ENCODE measurements at places on chromosomes 3 and 15. TPM values are rescaled to one million over a fixed set of nuclear protein-coding genes. Genes with fewer than 3 reads are reported as not detected.
A peak's percentile ranks its signal among the peaks of the same experiment; 100 is the strongest.

The CPA3 gene
- 1.1 TPM for polyA plus RNA-seq

The CMTM7 gene
- 18.4 TPM for polyA plus RNA-seq

The SERPINI2 gene
- 0.36 TPM for polyA plus RNA-seq

The CHRM5 gene
- 0.08 TPM for polyA plus RNA-seq

The STARD9 gene
- polyA plus RNA-seq: 18.0 TPM

The C15orf62 gene
- 1.4 TPM for polyA plus RNA-seq

The LRRC3B gene
- polyA plus RNA-seq: 14.1 TPM

The SPTBN5 gene
- 5.2 TPM for polyA plus RNA-seq

The ZNF860 gene
- 0.63 TPM for polyA plus RNA-seq

GRCh38 chr15:38975282-38975990 is 410.8 kb upstream of the RASGRP1 start:
- no peak for DNase-seq

DNA sequence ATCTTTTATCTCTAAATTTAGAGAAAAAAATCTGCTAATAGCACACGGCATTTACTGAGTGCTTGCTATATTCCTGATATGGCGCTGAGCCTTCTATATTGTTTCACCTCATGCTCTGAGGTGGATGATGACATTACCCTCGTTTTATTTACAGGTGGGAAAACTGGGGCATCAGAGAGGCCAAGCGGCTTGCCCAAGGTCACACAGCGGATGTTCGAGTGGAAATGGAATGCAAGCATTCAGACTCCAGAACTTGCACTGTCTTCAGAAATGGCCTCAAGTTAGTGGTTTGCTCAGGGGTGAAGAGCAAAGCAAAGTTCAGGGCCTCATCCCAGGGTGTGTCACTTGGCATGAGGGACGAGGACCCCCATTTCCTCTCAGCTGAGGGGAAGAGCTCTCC is 17.3 kb downstream of the EHD4 start:
- DNase-seq: no peak

DNA sequence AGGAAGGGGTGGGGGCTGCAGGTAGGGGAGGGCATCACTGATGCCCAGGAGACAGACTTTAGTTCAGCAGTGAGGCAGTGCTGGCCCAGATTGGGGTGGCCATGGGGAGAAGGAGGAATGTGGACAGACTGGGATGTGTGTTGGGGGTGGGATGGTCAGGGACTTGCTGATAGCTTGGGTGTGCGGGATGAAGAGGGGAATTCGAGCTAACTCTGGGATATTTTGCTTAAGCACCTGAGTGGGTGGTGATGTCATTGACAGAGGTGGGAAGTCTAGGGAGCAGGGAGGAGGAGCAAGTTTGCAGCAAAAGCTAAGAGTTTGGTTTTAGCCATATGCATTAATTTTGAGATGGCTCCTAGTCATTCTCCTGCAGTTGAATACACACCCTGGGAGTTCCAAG is 207.5 kb downstream of the RPLP1 start:
- no peak for DNase-seq

GRCh38 chr3:55453886-55454496 is 33.1 kb downstream of the WNT5A start:
- DNase-seq: no peak

DNA sequence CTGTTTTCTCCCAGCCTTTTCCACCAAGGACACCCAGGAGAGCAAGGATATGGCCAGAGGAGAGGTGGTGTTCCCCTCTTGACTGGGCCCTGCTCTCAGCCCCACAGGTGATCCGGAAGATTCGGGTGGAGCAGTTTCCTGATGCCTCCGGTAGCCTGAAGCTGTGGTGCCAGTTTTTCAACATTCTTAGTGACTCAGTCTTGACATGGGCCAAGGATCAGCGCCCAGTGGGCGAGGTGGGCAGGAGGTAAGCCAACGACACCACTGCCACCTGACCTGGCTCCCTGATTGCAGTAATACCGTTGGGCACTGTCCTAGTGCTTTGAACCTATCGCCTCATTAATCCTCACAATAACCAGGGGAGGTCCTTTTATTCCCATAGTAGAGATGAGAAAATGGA is 25.3 kb upstream of the SLC28A1 start:
- no peak for DNase-seq

DNA sequence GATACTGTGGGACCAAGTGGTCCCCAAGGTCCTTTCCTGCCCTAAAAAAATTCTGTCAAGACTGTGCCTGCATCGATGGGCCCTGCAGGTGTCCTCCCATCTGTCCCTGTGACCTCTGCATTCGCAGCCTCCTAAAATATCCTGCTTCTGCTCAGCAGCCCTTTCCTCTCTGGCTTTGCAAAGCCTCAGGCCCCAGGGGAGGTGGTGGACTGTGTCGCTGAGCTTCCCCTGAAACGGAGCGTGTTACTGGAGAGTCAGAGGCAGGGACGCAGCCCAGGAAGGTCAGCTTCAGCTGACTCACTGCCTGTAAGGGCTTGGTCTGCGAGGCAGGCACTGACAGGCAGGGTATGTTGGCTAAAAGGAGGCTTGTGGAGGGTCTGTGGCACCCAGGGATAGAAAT is 110.0 kb downstream of the RAB11A start:
- DNase-seq: no peak

DNA sequence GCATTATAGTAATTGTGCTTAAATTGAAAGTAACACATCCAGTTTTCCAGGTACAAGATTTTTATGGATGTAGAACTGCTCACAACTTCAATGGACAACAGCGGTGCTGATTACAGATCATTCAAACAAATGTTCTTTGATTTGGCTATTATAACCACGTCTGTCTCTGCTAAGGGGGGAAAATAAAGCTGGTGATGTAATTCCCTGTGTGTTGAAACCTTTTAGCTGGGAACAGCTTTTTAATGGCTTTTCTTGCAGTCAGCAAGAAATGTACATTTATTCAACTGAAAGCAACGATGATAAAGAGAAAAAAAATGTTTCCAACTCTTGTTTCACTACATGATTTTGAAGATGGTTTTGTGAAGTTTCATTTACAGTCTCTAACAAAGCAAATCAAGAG is 431.9 kb upstream of the AGTR1 start:
- DNase-seq: no peak

DNA sequence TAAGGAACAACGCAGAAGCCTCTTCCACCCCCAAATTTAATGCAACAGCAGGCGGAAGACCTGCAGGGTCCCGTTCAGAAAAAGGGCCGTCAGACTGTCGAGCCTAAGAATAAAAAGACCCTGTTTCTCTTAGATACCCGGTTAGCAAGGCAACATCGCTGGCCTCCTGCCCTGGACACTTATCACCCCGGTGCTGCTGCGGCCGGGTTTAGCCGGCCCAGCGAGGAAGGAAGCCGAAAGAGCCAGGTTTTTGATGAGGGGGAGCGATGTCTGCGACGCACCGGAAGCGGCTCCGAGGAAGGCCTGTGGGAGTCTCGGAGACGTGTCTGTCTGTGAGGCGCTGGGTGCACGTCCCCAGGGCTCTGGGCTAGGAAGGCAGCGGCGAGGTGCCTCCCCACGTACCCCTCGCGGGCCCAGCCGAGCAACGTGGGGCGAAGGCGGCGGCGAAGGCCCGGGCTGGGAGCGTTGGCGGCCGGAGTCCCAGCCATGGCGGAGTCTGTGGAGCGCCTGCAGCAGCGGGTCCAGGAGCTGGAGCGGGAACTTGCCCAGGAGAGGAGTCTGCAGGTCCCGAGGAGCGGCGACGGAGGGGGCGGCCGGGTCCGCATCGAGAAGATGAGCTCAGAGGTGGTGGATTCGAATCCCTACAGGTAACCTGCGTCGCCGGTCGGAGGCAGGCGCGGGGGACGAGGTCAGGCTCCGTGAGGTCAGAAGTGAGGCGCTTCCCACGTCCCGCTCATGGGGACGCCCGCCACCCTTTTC is at the start of gene UBA5:
TSS of gene UBA5 (plus strand) at position 278 of the 759 bp plus-strand sequence. CDS start at position 487, 209 bp downstream.
- DNase-seq: peak; percentile 85

DNA sequence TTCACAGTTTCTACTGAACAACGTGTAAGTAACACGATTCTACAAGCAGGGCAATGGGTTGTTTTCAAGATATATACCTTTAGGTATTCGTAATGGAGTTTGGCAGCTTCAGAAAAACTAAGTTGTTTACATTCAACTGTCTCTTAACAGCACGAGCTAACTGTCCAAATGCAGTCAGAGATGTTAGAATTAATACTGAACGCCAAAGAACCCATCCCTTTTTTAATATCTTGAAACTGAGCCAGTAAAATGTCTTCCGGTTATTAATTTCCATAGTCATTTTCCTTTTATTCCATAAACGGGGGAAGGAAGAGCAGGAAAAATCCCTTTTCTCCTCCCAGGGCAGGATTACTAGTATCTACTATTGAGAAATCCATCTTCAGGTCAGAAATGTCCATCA is 129.0 kb upstream of the THBS1 start:
- DNase-seq: no peak

- peak; percentile 19 for DNase-seq
Measured at GRCh38 chr3:32175607-32176197, 62.8 kb upstream of the CMTM8 start.

All from hindlimb muscle (tissue), 1 donor.